ENCODE measurements at places on chromosomes 16 and 17.

- no peak for DNase-seq
Observed at GRCh38 chr17:8210761-8211458, 535 bp upstream of the AURKB start.

DNA sequence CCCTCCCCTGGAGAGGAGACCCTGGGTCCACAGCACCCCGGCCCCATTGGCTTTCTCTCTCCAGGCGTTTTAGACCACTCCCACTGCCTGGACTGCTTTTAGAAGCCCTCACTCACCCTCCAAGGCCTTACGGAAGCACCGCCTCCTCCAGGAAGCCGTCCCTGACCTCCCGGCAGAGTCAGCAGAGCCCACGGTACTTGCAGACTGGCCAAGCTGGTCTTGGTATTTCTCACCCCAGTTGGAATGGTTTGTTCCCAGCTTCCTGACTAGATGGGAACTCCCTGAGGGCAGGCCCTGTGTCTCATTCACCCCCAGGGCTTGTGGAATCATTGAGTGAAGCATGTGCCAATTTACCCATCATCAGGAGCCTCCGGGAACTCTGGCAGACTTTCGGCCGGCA, 9.2 kb downstream of the SCGB1C2 start:
- no peak for DNase-seq

GRCh38 chr16:68013440-68013839, 2.3 kb downstream of the DPEP2NB start:
- no peak for DNase-seq

DNA sequence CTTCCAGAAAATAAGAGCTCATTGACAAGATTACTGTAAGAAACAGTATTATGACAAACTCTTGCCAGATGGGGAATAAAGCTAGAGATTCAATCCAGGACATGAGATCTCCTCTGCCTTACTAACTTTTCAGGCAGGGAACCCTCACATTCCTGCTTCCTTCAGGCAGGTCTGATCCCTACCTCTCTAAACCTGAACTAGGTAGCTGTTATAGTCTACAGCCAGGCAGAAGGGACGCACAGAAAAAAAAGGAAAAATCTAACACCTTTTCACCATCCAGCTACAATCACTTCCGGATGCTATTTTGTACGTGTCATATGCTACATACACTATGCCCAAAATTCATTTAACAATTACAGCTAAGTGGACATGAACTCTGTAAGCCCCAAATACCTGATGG, 41.2 kb downstream of the CNOT1 start:
- DNase-seq, result no peak

GRCh38 chr16:84323606-84324005, 28.9 kb downstream of the WFDC1 start:
- DNase-seq, result no peak

- DNase-seq, result no peak
Observed at GRCh38 chr16:66741950-66742808, 9.2 kb downstream of the DYNC1LI2 start.

All from AG04449 (cell line).